ENCODE measurements at places on chromosomes 7 and 10. TPM values are rescaled to one million over a fixed set of nuclear protein-coding genes. Genes with fewer than 3 reads are reported as not detected.

The LRCH4 gene
- total RNA-seq = 31.9 TPM

- no peak for DNase-seq
These were observed 503.1 kb downstream of the GRID1 start for GRCh38 chr10:85863301-85864172.

GRCh38 chr7:38704751-38705150 is 73.6 kb upstream of the AMPH start:
- no peak for DNase-seq

DNA sequence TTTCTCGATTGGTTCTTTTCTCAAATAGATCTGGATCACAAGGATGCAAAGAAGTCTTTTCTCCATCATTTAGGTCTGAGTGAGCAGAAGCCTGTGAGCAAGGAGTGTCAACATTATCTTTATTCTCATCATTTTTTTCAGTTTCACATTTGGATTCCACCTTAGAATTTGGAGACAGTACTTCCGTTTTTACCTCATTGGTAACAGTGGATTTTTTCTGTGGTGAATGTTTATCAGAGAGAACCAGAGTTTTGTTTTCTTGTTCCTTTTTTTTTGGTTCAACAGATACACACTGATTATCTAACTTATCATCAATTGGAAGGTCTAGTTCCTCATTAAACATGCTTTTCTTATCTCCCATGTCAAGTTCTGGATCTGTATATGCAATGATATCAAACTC is 151.3 kb downstream of the GALNT11 start:
- DNase-seq = no peak

The ABHD11 gene
- total RNA-seq = 8.2 TPM

All from fibroblast of villous mesenchyme (primary cell).